Stromal cell of bone marrow (primary cell): ENCODE measurements at places on chromosomes 2 and 18.
A peak's percentile ranks its signal among the peaks of the same experiment; 100 is the strongest.

DNA sequence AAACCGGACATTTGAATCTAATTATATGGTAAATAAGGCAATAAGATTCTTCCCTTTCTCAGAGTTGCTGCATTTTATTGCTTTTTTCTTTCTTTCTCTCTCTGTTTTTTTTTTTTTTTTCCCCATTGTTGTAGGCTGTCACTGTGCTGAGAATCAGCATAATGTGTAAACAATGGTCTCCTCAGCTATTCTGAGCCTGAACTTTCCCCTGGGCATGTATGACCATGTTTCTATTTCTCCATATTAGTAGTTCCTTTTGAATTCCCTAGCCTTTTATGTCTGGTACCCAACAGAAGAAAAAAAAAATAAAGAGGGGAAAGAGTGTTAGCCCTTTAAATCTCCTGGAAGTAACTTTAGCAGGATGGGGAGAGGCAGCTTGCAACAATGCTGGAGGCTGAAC, 1862.5 kb downstream of the SUCLG1 start:
- DNase-seq: no peak

- peak; percentile 40 for DNase-seq
These were observed 37.7 kb downstream of the BCL11A start for GRCh38 chr2:60515721-60516226.

GRCh38 chr18:73690222-73690621, 457.4 kb downstream of the FBXO15 start:
- no peak for DNase-seq

GRCh38 chr2:86476092-86476491, 34.9 kb downstream of the KDM3A start:
- peak; percentile 52 for DNase-seq

GRCh38 chr2:130791617-130791939, 36.2 kb downstream of the AMER3 start:
- no peak for DNase-seq

DNA sequence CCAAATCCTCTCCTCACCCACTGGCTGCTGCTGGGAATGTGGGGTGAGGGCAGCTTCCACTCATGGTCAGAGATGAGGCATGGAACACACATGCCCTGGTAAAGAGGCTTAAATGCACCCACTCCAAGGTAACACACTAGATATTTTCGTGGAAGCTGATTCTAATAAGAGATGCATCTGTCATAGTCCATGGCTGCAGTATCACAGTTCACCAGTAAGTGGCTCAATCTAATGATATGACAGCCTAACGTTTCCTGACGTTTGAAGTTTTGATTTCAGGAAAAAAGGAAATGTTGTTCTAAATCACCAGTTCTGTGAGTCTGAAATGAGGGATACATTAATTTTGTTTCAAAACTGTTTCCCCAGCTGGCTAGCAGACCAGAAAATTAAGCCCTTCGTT, 38.2 kb downstream of the LCT start:
- DNase-seq: no peak

DNA sequence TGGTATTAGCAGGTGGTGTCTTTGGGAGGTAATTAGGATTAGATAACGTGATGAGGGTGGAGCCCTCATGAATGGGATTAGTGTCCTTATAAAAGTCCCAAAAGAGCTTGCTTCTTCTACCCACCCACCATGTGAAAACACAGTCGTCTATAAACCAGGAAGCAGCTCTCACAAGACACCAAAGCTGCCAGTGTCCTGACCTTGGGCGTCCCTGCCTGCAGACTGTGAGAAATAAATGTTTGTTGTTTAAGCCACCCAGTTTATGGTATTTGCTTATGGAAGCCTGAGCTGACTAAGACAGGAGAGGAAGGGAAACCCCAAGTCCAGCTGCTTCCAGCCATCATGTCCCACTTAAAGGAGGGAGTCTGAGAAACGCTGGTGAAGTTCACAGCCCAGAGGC, 13.6 kb downstream of the ADI1 start:
- DNase-seq: no peak

DNA sequence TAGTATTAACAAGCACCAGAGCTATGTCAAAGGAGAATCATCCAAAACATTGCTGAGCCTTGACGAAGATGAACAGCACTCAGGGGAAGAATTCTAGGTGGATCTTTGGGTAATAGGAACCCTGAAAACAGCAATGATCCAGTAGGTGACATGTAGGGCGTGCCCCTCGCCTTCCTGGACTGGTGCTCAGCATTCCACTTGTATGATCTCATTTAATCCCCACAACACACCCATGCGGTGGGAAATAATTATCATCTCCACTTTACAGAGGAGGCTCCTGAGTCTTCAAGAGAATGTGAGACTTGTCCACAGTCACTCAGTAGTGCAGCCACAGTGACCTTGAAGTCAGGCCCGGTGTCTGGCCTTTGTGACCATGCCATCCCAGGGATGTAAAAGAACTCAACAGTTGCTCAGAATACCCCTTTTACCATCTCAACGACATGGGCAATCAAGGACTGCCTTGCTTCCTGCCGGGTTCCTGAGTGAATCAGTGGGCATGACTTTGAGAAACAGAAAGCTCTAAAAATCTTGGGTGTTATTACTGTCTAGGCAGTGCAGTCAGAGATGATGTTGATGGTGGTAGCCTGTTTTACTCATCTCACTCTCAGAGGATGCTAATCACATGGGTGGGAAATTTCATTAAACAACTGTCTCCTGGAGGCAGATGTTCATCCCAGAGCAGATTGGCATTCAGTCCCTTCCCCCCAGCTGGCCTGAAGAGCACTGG, 161.6 kb downstream of the BCL11A start:
- DNase-seq: no peak

- DNase-seq: no peak
These were observed 116.9 kb downstream of the RND3 start for GRCh38 chr2:150370561-150370960.

GRCh38 chr2:65076345-65076710, 20.1 kb downstream of the CEP68 start:
- no peak for DNase-seq

DNA sequence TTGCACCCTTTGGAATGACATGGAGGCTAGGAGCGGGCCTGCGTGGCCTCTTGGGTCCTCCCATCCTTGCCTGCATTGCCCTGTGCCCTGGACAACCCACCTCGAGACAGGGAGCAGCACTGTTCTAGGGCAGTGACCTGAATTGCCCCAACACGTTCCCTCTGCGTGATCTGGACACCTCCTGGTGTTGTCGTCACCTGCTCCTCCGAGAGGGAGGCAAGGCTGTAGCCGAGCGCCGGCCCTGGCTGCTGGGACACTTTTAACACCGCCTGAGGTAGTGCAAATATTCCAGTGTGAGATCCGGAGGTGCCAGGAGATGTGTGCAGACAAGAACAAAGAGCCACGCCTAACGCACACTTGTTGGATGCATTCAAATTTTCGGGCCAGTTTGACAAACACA, 131.5 kb downstream of the SMAD7 start:
- no peak for DNase-seq

DNA sequence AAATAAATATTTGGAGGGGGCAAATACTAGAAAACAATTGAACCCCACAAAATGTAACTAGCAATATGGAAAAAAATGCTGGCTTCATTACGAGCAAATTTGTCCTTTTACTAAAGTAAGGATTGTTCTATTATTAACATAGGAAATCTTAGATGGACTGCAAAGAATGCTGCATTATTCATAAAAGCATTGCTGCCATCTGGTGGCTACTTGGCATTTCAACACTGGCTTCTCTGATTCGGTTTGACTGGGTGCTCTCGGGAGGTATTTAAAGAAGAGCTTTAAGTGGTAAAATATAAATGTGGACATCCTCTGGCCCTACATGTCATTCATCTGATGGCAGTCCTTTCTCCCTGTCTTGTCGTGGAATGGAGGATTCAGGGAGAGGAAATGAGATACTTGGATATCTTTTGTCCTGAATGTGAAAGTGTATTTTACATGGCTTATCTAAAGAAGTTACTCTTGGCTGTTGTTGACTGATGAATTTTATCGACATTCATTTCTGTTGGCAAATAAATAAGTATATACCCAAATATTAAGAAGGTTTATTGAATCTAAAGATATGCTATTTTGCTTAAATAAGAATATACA, 130.2 kb downstream of the ARHGAP15 start:
- DNase-seq: peak; percentile 58

DNA sequence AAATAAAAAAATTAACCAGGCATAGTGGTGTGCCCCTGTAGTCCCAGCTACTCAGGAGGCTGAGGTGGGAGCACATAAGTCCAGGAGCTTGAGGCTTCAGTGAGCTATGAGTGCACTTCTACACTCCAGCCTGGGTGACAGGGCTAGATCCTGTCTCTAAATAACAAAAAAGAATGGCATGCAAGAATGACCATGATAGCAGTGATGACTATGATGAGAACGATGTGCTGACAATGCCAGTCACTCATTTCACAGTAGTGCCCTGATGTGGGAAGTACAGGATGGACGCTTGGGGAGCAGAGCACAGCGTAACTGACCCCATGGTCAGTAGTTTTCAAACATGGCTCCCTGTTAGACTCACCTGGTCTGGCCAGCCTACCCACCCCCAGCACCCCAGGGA, 139.1 kb downstream of the VAPA start:
- no peak for DNase-seq

GRCh38 chr2:37366773-37367172, 22.3 kb downstream of the QPCT start:
- no peak for DNase-seq

- DNase-seq: peak; percentile 52
These were observed 228.3 kb upstream of the SETBP1 start for GRCh38 chr18:44452346-44452745.

- no peak for DNase-seq
These were observed 169.1 kb upstream of the SIX2 start for GRCh38 chr2:45178359-45178758.
